EH (cell line): ENCODE measurements at places on chromosomes 2 and 18.

- no peak for DNase-seq
These were observed 21.7 kb upstream of the ZBTB14 start for GRCh38 chr18:5317186-5317585.

GRCh38 chr2:178716394-178716793 is 90.8 kb downstream of the TTN start:
- no peak for DNase-seq

DNA sequence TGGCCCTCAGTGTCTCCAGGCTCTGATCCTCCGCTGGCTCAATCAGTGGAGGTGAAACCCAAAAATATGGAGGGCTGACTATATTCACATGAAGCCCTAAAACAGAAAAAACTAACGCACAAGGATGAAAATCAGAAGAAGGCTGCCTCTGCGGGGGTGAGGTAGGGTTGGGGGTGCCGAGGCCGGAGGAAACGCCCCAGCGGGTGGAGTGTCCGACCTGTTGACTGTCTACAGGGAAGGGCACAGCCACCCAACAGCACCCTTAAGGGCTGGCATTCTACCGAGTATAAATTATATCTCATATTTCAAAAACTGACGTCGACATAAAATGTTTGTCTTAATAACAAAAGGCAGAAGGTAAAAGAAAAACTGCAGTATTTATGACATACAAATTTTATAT is 223.5 kb downstream of the HDAC4 start:
- DNase-seq: no peak

DNA sequence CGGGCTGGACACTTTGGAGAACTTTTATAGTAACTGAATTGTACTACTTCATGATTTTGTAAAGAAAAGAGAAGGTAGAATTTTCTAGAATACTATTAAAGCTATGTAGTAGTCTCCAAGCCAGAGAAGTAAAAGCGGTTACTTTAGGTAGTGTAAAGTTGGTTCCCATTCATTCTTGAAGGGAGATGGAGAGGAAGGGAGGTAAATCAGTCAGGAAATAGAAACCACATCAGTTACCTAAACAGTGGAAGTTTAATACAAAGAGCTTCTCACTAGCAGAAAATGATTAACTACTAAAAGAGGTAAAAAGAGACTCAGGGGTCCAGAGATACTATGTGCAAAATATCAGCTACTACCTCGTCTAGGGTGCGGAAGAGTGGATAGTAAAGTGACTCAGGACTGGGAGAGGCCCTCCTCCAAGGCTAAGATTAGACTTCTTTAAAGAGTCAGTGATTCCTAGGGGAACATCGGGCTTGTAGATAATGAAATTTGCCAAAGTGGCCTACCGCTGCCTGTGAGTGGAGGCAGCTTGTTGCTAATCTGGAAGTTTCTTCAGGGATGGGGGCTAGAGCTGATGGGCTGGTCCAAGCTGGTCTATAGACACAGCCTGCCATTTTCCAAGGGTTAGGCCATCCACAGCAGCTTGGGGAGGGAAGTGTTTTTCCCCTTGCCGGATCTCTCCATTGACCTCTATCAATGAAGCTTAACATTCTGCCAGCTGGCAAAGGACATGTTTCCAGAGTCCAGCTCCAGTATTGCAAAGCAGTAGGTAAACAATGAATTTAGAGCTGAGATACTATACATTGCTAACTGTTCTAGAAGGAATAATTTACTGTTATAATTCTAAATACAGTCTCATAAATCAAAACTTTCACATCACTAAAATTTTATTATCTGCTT is 246.4 kb upstream of the BOD1L2 start:
- no peak for DNase-seq

- peak; percentile 16 for DNase-seq
These were observed 147.3 kb downstream of the BCL11A start for GRCh38 chr2:60406192-60406591.

DNA sequence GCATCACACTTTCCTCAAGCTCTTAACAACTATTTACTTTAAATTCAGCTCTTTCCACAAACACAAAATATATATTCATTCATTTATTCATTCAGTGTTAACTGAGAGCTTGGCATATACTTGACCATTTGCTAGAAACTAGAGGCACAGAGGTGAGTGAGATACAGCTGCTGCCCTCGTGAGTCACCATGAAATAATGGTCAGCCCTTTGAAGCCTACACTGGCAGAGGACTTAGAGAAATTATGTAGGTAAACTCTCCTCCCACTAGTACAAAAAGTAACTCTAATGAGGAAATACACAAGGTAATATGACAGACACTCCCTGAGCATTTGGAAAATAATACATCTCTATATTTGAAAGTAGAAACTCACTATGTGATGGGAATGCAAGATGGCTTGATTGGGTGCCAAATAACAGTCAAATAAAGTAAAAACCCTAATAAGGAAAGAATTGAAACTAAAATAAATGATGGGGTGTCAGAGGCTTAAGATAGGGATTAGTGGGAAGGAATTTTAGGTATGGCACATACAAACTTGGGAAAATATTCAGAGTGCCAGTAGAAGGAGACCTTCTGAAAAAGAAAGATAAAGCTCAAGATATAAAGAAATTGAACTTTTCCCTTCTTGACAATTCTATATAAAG is 61.1 kb downstream of the ANTXR1 start:
- DNase-seq: peak; percentile 66

DNA sequence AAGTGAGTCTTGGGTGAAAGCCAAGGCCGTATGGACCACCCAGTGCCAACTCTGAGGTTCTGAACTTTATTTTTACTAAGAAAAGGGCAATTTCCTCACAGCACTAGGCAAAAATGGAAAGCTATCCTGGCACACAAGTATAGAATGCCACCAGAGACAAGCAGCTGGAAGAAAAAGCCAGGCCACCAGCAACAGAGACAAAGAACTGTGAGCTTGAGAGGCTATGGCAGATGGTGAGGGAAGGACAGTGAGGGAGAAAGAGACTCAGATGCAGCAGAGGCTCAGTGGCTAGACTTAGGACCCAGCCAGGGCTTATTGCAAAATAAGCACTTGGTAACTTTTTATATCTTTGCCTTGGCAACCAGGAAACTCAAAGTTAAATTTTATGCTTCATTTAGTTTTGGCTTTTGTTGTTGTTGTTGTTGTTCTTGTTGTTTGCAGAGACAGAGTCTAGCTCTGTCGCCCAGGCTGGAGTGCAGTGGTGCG is 78.0 kb upstream of the BZW1 start:
- DNase-seq: no peak

DNA sequence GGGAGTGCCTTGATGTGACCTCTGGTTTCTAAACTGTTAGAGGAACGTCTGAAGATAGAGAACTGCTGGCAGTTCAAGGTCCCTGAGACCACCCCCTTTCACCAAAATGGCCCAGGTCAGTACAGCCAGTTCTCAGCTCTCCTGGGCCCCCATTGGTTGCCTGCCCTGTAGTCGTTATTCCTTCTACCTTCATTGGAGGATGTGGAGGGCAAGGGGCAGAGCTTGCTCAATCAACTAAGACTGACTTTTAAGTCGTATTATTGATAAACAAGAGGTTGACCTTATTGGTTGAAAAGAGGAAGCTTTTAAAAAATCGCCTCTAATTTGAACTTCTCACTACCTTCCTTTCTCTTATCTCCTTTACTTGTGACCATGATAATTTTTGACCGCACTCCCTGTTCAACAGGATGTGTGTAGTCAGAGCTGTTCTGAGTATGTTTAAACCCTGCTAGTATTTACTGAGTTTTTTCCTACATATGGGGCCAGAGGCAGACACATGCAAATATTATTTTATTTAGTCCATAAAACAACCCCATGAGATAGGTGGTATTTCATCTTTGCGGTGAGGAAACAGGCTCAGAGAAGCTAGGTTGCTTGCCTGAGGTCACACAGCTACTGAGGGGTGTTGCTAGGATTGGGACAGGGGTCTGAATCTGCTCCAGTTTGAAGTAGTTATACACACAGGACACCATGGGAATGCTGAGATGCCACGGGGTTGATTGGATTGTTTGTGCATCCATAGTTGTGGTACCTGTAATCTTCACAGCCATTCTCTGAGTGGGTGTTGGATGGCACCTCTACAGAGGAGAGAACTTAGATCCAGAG is 65.9 kb downstream of the TMEM247 start:
- DNase-seq: no peak

DNA sequence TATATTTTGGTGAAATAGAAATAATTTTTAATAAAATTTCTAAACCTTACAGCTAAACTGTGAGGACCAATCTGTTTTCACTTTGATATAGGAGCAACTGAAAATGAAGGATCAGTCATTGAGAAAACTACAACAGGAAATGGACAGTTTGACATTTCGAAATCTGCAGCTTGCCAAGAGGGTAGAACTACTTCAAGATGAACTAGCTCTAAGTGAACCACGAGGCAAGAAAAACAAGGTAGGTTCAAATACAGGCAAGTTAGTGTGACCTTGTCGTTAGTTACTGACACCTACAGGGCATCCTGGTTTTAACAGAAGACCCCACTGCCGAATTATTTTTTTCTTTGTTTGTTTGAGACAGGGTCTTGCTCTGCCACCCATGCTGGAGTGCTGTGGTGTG is 75.5 kb upstream of the STON1 start:
- peak; percentile 33 for DNase-seq

DNA sequence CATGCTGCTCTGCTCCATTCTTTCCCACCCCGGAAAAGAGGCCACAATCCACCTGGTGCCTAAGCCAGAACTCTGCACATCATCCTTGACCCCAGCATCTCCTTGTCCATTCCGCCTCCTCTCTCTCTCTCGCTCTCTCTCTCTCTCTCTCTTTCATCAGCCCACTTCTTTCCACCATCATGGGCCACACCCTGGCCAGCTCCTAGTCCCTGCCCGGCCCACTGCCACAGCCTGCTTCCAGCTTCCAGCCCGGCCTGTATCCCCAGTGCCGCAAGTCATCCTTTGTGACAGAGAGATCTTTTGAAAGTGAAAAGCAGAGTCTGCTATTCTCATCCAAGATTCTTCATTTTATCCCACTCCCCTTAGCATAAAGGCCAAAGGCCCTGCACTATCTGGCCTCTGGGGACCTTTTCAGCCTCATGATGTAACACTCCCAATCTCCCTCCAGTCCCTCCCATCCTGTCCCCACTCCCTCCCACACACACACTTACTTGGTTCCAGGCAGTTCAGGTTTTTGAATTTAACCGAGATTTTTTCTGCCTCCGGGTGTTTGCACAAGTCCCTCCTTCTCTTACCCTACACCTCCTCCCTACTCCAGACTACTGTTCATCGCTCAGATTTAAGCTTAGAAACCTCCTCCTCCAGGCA is 214.0 kb downstream of the EN1 start:
- no peak for DNase-seq

GRCh38 chr18:32918692-32919250 is 145.9 kb upstream of the KLHL14 start:
- DNase-seq: no peak

DNA sequence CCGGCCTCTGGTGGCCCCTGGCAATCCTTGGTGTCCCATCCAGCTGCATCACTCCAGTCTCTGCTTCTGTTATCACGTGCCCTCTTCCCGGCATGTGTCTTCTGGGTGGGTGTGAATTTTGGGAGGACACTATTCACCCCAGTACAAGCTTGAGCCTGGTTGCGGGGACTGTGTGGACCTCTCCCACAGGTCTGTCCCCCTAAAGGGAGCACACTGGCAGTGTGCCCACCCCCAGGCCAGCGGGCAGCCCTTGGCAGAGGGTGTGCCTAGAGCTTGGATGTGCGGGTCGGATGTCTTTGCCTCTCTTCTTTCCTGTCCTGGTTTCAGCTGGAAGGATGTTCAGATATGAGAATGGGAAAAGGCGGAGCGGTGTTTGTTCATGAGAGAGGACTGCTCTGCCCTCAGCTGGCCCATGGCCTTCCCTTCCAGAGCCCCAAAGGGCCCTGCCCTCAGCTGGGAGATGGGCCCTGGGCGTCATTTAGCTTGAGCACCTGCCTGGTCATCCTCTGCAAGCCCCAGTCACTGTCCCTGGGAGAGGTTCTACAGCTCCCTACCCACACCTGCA is 73.2 kb downstream of the AGAP1 start:
- no peak for DNase-seq

DNA sequence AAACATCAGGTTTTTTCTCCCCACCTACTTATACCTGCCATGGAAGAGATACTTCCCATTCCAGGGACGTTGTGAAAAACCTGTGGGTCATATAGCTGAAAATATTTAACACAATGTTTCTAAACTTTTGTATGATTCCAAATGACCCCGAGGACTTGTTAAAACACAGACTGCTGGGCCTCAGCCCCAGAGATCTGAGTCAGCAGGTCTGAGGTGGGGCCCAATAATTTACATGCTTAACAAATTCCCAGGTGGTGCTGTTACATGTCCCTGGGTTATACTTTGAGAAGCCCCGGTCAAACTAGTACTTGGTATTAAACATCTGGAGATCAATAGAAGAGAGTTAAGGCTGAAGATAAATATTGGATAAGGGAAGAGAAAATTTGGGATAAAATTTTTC is 71.4 kb upstream of the FRZB start:
- no peak for DNase-seq

GRCh38 chr2:38174131-38174530 is 98.2 kb upstream of the CYP1B1 start:
- DNase-seq: no peak

- no peak for DNase-seq
These were observed 609.0 kb upstream of the CELF4 start for GRCh38 chr18:38174594-38174993.
